ENCODE measurements at places on chromosomes 3 and 15. TPM values are rescaled to one million over a fixed set of nuclear protein-coding genes. Genes with fewer than 3 reads are reported as not detected.

The CAMK1 gene
- total RNA-seq: 1.9 TPM

The ACTRT3 gene
- total RNA-seq: not detected

DNA sequence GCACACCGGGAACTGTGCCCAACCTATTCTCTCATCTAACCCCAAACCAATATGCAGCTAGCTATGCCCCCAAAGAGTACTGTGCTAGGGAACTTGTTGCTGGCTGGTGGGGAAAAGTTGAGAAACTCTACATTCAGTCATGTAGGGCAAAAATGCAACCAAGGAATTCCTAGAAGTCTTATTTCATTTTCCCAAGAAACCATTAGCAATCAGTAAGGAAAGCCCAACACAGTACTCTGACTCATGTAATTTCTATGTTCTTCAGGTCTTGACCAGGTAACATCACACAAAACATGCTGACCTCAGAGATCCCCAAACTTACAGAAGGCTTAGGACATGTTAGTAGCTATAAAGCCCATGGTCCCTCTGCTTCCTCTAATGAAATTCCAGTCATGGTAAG, 52.1 kb downstream of the TASOR start:
- H3K4me1 ChIP-seq: peaks cover 6% of the 10 kb centered on the region
- no peak overlapping the region for H3K27ac ChIP-seq
- H3K36me3 ChIP-seq: peaks cover 2% of the 10 kb centered on the region

GRCh38 chr15:25391971-25392721, 46.7 kb downstream of the UBE3A start:
- no peak for DNase-seq
- H3K27ac ChIP-seq: no peak overlapping the region
- H3K27me3 ChIP-seq: no peaks in the 10 kb centered on the region
- H3K4me3 ChIP-seq: no peak overlapping the region

- DNase-seq: peak; percentile 47
- H3K36me3 ChIP-seq: no peaks in the 10 kb centered on the region
- peak overlapping the region; percentile 81 for H3K4me3 ChIP-seq
- H3K27ac ChIP-seq: peak overlapping the region; percentile 67
- H3K4me1 ChIP-seq: peaks cover 9% of the 10 kb centered on the region
These were observed 58.5 kb downstream of the CMSS1 start for GRCh38 chr3:99875929-99876841.

DNA sequence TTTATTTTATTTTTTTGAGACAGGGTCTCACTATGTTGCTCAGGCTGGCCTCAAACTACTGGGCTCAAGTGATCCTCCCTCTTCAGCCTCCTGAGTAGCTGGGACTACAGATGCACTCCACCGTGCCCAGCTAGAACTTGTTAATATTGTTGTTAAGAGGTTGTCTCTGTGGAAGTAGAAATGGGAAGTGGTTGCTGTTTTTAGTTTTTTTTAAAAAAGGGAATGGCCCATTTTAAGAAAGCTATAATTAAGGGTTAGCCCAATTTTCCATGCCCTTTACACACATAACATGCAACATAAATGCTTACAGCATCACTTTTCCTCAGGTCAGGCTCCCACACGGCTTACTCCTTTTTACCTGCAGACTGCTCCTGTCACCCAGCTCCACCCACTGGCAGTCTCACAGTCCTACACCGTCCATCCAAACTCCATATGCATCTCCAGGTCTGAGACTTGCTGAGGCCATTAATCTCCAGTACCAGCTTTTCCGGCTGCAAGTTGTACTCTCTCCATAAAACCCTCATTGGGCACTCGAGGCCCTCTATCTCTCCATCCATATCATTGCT, 19.8 kb downstream of the MORC1 start:
- DNase-seq: no peak
- peaks cover 2% of the 10 kb centered on the region for H3K4me1 ChIP-seq
- H3K36me3 ChIP-seq: no peaks in the 10 kb centered on the region
- no peak overlapping the region for H3K27ac ChIP-seq
- no peak overlapping the region for H3K4me3 ChIP-seq
